AG10803 (cell line): ENCODE measurements at places on chromosomes 1 and 21.
A peak's percentile ranks its signal among the peaks of the same experiment; 100 is the strongest.

- no peak for DNase-seq
Observed at GRCh38 chr1:156144742-156145141, 8.6 kb upstream of the SEMA4A start.

DNA sequence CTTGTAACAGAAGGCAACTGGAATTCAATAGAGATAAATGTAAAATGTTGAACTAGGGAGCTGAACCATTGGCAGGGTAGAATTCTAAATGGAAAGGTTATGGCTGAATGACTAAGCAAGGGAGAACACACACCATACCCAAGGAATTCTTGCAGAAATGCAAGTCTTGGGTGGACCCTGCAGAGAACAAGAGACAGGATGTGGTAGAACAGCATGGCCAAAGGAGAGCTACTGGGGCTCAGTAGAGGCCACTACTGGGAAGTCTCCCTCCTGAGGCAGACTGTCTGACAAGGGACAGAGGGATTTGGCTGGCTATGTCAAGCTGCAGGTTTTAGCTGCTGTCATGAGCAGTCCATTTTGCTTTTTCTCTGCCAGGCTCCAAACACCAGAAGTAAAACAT is 180.9 kb downstream of the TNR start:
- DNase-seq = no peak

DNA sequence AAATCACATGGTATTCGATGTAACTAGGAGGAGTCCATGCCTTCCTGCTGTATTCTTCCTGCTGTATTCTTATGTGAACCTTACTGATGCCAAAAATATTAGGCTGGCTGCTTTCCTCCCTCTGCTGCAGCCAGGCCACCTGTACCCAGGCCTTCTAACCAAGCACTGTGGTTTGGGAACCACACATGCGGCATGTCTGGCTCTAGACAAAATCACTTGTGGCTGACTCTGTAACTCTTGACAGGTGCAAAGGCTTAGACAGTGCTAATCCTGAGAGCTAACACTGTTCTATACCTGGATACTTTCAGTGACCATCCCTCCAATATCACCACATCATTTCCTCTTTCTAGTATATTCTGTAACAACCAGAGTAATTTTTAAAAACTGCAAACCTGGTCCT is 67.7 kb downstream of the PCP4 start:
- no peak for DNase-seq

GRCh38 chr1:225835856-225836255 is 25.9 kb downstream of the EPHX1 start:
- peak; percentile 69 for DNase-seq

- no peak for DNase-seq
Observed at GRCh38 chr1:173856903-173857302, 10.9 kb downstream of the GAS5 start.

GRCh38 chr1:167922023-167922422 is 8.1 kb upstream of the ADCY10 start:
- DNase-seq = peak; percentile 49

DNA sequence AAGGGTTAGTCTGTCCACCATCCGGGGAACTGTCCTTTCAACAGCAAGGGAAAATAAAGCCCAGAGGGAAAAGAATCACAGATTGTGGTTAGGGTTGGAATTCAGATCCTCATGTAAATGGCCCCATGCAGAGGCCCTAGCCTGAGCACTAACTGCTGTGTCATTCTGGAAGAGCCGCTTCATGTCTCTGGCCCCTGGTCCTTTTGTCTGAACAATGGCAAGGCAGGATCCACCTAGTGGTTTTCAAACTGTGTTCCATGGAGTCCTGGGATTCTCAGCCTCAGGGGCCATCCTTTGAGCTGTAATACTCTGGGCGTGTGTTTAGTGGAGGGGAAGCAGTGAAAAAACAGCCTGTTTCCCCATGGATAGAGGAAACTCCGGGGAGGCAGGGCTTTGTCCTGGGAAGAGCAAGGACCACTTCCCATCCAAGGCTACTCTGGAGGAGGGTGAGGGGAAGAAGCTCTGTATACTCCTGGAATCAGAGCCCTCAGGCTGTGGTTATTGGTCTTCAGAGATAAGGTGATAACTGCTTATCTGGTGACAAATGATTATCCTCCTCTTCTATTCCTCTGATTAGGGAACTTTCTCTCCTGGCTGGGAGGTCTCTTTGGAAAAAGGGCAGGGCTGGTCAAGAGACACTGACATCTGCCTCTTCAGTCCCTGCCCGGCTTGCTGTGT is 19.2 kb downstream of the PAX7 start:
- DNase-seq = peak; percentile 3

GRCh38 chr1:212621043-212621948 is 12.7 kb downstream of the ATF3 start:
- no peak for DNase-seq

- peak; percentile 94 for DNase-seq
Observed at GRCh38 chr1:119159111-119159510, 18.7 kb upstream of the WARS2 start.

- DNase-seq = peak; percentile 8
Observed at GRCh38 chr1:54016343-54017282, 1.4 kb downstream of the LDLRAD1 start.

- DNase-seq = peak; percentile 43
Observed at GRCh38 chr1:160834945-160835565, 27.6 kb downstream of the CD244 start.

DNA sequence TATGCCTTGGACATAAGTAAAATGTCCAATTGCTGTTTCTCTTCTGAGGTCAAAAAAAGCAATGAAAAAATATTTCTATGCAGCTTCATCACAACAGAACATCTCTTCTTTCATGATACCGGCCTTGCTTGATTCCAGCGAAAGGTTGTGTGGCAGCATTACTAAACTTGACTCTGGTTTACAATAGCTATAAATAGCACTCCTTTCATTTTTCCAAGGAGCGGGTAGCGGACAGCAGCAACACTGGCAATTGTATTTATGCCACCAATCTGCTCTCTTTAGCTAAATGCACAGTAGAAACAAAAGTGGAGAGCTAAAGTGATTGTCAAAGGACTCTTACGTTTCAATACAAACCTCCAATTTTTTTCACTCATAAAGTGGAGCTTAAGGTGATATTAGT is 7.5 kb upstream of the DAB1 start:
- DNase-seq = no peak

DNA sequence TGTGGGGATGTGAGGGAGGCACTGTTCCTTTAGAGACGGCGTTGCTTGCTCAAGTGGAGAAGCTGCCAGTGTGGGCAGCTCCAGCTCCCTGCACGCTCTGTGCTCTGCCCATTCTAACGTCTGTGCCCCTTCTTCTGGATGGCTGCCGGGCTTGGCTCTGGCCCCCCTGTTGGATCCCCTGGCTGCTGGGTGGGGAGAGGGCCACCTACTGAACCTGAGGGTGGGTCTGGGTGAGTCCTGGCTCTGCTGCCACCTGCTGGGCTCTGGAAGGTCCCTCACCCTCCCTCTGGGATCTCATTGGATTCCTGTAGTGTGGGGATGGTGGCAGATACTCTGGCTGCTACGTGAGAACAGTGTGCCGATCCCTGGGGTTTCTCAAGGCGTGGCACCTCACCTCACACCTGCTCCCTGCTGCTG is 5.0 kb downstream of the PFKL start:
- peak; percentile 37 for DNase-seq

GRCh38 chr1:8257621-8258020 is 60.3 kb upstream of the SLC45A1 start:
- DNase-seq = no peak

- DNase-seq = no peak
Observed at GRCh38 chr1:10943041-10943440, 69.4 kb upstream of the TARDBP start.

GRCh38 chr1:8663090-8663802 is 154.2 kb downstream of the RERE start:
- peak; percentile 26 for DNase-seq

DNA sequence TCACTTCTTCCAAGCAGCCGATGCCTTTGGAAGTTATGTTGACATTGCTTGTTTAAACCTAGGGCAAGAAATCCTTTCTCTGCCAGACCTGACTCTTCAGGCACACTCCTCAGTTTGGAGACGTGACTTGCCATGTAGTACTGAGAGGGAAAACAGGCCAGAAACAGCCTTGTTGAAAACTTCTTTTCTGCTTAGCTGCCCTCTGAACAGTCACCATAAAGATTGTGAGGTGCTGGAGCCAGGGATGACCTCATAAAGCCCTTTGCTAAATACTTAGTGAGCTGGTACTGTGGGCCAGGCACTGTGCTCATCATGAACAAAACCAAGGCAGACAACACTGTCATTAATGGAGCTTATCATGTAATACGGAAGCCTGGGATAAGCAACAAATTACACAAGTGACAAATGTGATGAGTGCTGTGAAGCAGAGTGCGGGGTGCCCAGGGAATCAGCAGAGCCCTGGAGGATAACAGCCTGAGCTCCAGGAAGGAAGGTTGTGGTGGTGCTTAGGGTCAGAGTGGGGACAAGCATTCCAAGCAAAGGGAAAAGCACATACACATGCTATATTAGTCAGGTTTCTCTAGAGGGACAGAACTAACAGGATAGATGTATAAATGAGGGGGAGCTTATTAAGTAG is 42.4 kb downstream of the MTARC1 start:
- DNase-seq = no peak

- peak; percentile 74 for DNase-seq
Observed at GRCh38 chr1:50458507-50458906, 35.3 kb upstream of the DMRTA2 start.

DNA sequence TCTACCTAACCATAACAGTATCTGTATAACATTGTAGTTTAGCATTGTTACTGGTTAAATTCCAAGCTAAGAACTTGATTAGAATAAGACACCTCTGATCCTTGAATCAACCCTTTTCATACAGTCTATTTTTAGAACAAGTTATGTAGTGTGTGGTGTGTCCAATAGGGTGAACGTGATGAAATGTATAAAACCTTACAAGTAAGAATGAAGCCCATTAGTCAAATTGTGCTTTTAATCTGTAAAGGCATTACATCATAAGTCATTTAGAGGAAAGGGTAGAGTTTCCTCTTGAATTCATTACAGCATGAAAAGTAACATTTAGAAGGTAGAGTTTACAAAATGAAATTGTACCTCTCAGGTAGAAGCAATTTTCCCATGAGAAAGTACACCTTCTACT is 479.2 kb downstream of the LTN1 start:
- no peak for DNase-seq

- peak; percentile 95 for DNase-seq
Observed at GRCh38 chr21:26842974-26843932, 2.0 kb downstream of the ADAMTS1 start.

GRCh38 chr1:92500552-92500951 is 13.8 kb upstream of the GFI1 start:
- DNase-seq = no peak

GRCh38 chr1:53896635-53897229 is 2.7 kb downstream of the DIO1 start:
- peak; percentile 96 for DNase-seq
